ENCODE measurements at places on chromosomes 4 and X. TPM values are rescaled to one million over a fixed set of nuclear protein-coding genes. Genes with fewer than 3 reads are reported as not detected.

DNA sequence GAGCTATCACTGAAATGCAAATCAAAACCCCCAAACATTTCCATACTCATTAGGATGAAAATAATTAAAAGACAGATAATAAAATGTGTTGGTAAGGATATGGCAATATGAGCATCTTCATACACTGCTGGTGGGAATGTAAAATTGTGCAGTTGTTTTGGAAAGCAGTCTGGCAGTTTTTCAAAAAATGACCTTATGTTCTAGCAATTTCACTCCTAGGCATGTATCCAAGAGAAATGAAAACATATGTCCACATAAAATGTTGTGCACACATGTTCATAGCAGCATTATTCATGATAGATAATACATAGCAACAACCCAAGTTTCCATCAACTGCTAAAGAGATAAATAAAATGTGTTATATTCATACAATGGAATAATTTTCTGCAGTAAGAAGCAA lies 14.8 kb upstream of the GPRASP2 start:
- no peak overlapping the region for H3K4me3 ChIP-seq
- no peak overlapping the region for H3K27ac ChIP-seq
- DNase-seq = no peak

The PCDH11X gene
- total RNA-seq = 0.72 TPM

DNA sequence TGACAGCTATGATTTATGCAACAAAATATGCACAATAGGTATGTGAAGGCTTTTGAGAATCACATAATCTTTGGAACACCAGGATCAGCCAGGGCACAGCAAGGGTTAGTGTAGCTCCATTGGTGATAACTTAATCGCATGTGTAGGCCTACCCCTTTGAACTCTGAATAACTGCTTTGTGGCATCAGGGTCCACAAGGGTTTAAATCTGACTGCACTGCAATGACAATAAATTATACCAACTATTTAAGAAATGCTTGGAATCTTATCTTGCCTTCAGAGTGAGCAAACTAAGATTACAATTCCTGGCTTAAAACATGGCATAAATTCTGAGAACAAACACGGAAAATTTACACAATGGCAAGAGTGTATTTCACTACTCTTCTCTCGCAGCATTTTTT lies 245.8 kb downstream of the FBXO8 start:
- no peaks in the 10 kb centered on the region for H3K27me3 ChIP-seq
- no peaks in the 10 kb centered on the region for H3K36me3 ChIP-seq
- no peak overlapping the region for H3K4me3 ChIP-seq
- DNase-seq = no peak
- no peaks in the 10 kb centered on the region for H3K4me1 ChIP-seq
- H3K27ac ChIP-seq = no peak overlapping the region

DNA sequence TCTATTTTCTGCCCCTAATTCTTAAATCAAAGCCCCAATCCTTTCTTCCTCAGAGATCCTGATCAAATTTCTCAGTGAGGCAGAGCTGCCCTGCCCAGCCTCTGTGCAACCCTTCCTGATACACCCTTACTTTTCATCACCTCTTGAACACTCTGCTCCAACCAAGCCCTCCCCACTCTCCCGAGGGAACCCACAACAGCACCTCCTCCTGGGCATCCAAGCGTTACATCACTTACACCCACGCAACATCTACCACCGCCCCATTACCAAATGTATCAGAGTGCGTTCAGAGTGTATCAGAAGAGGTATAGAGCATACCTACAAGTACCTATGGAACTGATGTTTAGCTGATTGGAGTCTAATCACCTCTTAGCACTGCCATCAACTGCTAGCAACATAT lies 186.5 kb downstream of the RAP1GDS1 start:
- peak overlapping the region; percentile 88 for H3K27ac ChIP-seq
- H3K4me3 ChIP-seq = peak overlapping the region; percentile 51
- H3K36me3 ChIP-seq = no peaks in the 10 kb centered on the region
- H3K4me1 ChIP-seq = peaks cover 45% of the 10 kb centered on the region
- no peaks in the 10 kb centered on the region for H3K27me3 ChIP-seq

The CYP2U1 gene
- total RNA-seq = 12.4 TPM

DNA sequence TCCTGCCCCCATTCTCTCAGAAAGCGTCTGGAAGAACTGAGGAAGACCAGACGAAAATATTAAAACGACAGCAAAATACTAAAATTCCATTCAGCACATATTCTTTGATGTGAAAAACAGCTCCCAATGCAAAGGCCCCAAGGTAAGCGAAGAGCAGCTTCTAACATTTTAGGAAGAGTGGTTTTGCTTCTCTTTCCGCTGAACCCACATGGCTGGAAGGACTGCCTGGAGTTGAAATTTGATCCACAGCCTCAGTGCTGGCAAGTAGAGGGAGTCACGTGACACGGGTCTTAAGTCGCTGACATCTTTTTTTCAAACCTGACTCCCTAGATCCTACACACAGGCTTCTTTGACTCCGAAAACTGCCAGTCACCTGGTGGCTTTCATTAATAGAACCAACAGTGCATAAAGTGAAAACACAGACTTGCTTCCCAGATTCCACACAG lies at the start of gene FAM13A:
TSS of gene FAM13A (minus strand) at position 233 of the 446 bp plus-strand sequence. CDS start at position 12, 221 bp downstream.
- H3K27me3 ChIP-seq = no peaks in the 10 kb centered on the region
- DNase-seq = no peak
- H3K4me3 ChIP-seq = peak within 1 kb of the TSS; percentile 43
- H3K4me1 ChIP-seq = peaks cover 17% of the 10 kb centered on the region

DNA sequence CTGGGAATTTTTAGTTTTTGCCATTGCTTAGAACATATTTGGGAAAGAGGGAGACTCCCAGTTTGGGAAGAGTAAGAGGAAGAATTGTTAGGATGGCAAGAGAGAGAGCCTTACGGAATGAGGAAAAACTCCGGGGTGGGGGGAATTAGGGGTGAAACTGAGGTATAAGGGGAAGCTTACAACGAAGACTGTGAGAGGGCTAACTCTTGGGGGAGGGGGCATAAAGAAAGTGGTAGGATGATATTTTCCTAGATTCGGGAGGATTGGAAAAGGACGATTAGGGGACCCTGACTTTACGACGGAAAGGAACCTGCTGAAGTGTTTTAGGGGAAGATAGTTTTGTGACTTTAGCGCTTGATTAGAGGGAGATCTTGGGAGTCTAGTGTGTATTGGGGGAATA lies 86.2 kb upstream of the HPRT1 start:
- H3K27me3 ChIP-seq = no peaks in the 10 kb centered on the region
- peak overlapping the region; percentile 44 for H3K4me3 ChIP-seq
- peaks cover under 1% of the 10 kb centered on the region for H3K36me3 ChIP-seq
- peaks cover 28% of the 10 kb centered on the region for H3K4me1 ChIP-seq
- peak overlapping the region; percentile 91 for H3K27ac ChIP-seq

DNA sequence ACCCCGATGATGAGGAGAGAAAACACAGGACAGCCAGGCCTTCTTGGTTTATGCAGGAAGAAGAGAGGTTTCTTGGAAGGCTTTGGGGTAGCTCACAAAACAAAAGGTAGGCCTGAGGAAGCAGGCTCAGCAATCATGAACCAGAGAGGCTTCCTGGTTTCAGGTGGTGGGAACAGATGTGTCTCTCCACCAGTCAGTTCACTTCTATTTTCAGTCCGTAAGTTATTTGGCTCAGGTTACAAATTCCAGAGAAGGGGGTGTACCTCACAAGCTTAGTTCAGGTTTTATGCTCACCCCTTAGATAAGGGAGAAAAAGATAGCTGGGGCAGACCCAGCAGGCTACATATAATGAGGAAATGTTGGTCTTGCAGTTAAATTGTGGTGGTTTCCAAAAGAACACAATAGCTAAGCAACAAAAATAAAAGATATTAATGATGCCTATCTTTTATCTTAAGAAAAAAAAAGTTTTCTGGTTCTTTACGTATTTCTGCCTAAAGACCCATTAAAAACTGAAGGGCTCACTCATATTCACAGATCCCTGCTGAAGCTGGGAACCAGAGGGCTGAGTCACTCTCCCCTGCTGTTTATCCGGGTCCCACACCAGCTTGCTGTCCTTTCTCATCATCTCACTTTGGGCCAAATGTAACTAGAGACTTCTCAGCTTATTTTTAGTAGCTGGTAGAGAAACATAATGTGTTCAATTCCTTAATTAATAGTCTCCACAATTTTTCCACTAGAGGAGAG lies 177.0 kb downstream of the CAMK2D start:
- H3K36me3 ChIP-seq = no peaks in the 10 kb centered on the region
- no peak for DNase-seq
- H3K4me1 ChIP-seq = no peaks in the 10 kb centered on the region

- H3K4me3 ChIP-seq = no peak overlapping the region
- H3K27ac ChIP-seq = no peak overlapping the region
- peaks cover 36% of the 10 kb centered on the region for H3K27me3 ChIP-seq
- DNase-seq = peak; percentile 38
Observed at GRCh38 chr4:6474053-6474568, 1.7 kb upstream of the PPP2R2C start.

The ABCG2 gene
- total RNA-seq = 1.6 TPM

The PHEX gene
- 0.33 TPM for total RNA-seq

- H3K27me3 ChIP-seq = no peaks in the 10 kb centered on the region
- peaks cover 60% of the 10 kb centered on the region for H3K4me1 ChIP-seq
- peak; percentile 96 for DNase-seq
- H3K4me3 ChIP-seq = peak overlapping the region; percentile 77
- peak overlapping the region; percentile 97 for H3K27ac ChIP-seq
- H3K36me3 ChIP-seq = no peaks in the 10 kb centered on the region
Observed at GRCh38 chr4:145179281-145179860, 1.0 kb downstream of the OTUD4 start.

The C4orf36 gene
- not detected for total RNA-seq

The FBXW7 gene
- total RNA-seq = 105 TPM

The JCHAIN gene
- 260 TPM for total RNA-seq

DNA sequence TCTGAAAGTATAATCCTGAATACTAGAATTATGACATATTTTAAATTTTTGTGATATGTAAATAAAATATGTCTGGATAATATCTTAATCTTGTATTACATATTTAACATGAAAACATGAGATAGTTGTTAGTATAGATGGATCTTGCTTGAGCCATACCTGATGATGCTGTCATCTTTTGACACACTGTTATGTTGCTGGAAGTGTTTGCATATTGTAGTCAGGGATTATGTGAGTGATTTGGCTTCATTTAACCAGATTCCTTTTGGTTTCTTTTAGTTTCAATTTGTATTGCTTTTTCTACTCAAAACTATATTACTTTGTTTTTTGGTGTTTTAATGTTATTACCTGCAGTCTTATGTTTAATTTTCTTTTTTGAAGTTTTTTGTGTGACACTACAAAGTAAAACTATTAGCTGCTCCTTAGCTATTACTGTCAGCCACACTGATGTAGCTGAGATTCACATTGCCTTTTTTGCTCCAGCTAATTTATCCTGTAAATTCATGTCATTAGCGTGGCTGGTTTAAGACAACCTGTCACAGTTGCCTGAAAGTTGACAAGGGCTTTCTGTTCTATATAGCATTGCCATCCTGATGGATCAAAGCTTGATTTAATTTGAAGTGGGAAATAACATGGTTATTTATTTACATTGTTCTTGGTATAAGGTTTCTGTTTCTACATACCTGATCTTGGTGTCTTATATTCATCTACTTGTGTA lies 33.7 kb downstream of the METAP1 start:
- peaks cover 18% of the 10 kb centered on the region for H3K4me1 ChIP-seq
- DNase-seq = no peak
- no peak overlapping the region for H3K27ac ChIP-seq

- no peak overlapping the region for H3K27ac ChIP-seq
- DNase-seq = no peak
- no peak overlapping the region for H3K4me3 ChIP-seq
- no peaks in the 10 kb centered on the region for H3K27me3 ChIP-seq
- no peaks in the 10 kb centered on the region for H3K36me3 ChIP-seq
- H3K4me1 ChIP-seq = peaks cover 11% of the 10 kb centered on the region
Observed at GRCh38 chrX:46630141-46630540, 56.6 kb downstream of the CHST7 start.

The SATL1 gene
- not detected for total RNA-seq

The COX7B2 gene
- not detected for total RNA-seq
